Activated naive CD4-positive, alpha-beta T cell (primary cell): ENCODE measurements at places on chromosomes 16 and 17.

DNA sequence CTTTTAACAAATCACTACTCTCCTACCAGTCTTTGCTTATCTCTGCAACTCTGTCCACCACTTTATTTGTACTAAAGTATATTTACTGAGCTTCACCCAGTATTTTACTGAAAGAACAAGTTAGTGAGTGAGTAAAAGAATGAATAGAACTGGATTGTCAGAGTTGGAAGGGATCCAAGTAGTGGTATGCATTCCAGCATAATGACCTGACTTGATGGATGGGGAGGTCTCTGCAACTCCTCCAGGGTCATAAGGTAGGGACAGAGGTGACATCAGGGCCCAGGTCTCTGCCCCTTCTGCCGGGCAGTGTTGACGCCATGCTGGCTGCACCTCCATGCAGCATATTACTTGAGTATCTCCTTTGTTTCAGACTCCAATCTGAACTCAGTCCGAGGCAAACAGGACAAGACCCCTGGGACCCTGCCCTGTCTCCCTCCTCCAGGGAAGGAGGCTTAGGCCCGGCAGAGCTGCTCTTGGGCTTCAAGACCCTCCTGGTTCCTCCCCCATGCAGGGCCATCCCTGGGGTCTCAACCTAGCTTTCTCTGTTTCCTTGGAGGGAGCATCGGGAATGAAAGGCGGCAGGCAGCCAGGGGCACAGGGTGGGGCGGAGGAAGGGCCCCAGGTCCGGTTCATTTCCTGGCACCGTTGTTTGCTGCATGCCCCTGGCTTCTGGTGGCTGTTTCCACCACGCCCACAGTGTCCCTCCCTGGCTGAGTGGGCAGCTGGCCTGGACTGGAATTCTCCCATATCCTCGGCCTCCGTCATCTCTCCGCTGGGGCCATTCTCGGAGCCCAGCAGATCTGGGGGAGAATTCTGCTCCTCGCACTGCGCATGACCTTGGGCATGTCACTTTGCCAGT lies 12.4 kb upstream of the ITGA3 start:
- DNase-seq, result no peak

- no peak for DNase-seq
These were observed 1.3 kb downstream of the C17orf99 start for GRCh38 chr17:78147315-78147998.

- no peak for DNase-seq
These were observed 37.2 kb downstream of the CDK5R1 start for GRCh38 chr17:32523827-32524552.

- DNase-seq, result no peak
These were observed 13.7 kb downstream of the HIC1 start for GRCh38 chr17:2068519-2069051.
